ENCODE measurements at places on chromosomes 12 and 14.

DNA sequence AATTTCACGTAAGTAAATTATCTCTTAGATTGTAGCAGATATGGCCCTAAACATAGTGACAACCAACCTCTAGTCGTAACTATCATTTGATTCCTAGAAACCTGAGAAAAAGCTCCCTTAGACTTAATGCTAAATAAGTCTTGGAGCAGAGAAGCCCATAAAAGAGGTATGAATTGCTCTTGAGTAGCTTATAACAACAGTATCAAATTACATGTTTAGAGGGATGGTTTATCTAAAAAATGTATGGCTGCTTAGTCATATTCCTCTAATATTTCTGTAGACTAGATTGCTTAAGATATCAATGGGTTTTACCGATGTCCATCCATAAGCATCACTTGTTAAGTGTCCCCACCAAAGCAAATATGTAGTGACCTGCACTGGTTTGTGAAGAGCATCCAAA lies 259.7 kb downstream of the NELL2 start:
- peak; percentile 1 for DNase-seq

DNA sequence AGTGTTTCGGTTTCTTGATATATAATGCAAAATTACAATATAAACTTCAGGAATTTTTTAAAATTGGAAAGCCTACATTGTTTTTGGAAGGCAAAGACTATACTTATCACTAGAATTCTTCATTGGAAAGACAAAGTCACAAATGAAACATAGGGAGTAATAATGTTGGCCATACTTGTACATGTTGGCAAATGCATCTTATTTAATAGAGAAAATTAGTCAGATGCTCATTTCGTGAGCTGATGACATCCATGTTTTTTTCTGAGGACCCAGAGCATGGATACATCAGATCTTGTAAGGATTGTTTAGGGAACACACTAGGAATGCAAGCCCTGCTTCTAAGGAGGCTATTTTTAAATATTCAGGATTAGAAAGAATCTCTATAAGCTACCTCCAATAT lies 4.6 kb upstream of the SLC15A5 start:
- DNase-seq, result no peak

DNA sequence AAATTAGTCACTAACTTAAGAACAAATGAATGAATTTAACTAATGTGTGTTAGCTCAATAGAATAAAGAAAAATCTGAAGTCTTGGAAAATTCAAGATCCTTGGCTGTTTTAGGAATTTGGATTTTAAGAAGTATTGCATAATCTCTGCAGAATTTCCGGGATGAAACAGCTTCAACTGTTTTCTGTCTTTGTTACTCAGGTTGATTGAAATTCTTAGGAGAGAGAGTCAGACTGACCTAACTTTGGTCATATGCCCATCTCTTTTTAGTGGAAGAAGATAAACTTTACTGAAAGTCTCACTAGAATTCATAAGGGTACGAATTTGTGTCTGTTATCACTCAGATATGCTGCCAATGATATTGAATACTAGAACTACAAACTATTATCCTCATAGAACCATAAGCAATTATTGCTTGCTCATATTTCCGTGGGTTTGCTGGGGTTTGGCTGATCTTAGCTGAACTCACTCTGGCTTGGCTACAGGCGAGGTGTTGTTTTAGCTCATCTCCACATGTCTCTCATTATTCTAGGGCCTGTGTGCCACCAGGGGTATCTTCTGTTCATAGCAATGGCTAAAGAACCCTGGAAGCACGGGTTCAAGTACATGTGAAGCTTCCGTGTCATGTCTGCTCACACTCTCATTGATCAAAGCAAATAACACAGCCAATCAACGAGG lies 257.4 kb upstream of the NOVA1 start:
- no peak for DNase-seq

GRCh38 chr14:70916799-70917198 lies 9.5 kb downstream of the PCNX1 start:
- DNase-seq, result no peak

- no peak for DNase-seq
Measured at GRCh38 chr12:4829161-4829792, 80.4 kb upstream of the KCNA1 start.

DNA sequence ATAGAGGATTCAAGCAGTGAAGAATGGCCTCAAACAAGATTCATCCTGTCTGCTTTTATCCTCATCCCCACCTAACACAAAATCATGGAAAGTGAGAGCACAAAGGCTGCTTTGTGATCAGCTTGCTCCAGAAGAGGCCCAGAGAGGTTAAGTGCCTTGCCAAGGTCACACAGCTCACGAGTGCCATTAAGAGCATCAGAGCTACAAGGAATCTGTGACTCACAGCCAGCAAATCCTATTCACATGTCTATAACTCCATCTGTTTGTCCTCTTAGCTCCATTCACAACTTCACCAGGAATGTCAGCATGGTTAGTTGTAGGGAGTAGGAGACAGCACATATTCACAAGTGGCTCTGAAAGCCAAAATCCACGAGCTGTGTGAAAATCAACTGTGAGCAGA lies 79.8 kb downstream of the TTC9 start:
- DNase-seq, result no peak

GRCh38 chr12:91804533-91804932 lies 341.1 kb downstream of the BTG1 start:
- DNase-seq, result no peak

DNA sequence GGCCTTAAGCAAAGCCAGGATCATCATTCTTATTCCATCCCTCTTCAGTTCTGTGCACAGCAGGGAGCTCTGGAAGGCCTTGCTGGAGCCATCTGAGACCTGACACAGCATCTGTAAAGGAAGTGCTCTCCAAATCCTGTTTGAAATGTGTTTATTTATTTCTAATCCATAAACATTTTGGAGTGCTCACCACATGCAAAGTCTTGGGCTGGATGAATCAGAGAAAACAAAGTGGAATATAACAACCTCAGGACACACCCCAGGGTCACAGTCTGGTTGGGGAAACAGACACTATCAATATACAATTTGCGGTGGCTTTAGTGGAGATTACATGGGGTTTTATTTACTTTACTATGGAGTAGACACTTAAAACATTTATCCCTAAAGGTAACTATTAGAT lies 54.3 kb downstream of the BMP4 start:
- no peak for DNase-seq

GRCh38 chr12:12212769-12213168 lies 54.1 kb downstream of the LRP6 start:
- DNase-seq, result no peak

All from fibroblast of skin of scalp (primary cell).